NCI-H1092 (cell line): ENCODE measurements at places on chromosomes 4 and X.

- DNase-seq = no peak
Observed at GRCh38 chr4:100635899-100636298, 118.1 kb upstream of the EMCN start.

- peak; percentile 36 for DNase-seq
Observed at GRCh38 chr4:168304744-168305459, 13.7 kb downstream of the DDX60 start.

DNA sequence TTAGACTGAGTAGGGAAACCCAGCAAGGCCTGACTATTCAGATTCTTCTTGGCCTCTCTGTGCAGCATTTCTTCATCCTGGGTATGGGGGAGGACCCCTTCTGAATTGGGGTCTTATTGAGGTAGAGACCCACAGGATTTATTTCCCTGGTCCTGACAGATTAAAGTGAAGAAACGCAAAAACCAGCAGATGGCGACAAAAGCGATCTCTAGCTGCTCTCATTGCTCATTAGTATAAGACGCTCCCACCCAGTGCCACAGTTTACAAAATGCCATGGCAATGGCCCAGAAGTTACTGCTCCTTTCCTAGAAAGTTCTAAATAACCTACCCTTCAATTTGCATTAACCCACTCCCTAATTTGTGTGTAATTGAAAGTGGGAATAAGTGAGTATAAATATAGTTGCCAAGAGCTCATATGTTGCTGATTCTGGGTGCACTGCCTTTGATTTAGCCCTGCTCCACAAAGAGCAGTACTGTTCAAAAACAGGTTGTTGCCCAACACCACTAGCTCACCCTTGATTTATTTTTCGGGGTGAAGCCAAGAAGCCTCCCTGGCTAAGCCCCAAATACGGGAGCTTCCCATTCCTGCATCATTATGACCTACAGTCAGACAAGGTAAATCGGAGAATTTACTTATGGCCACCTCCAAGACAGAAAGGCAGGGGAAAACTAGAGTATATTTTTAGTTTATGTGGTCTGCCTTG lies 3.7 kb upstream of the BEX4 start:
- DNase-seq = peak; percentile 28

GRCh38 chrX:73850124-73851013 lies 287.4 kb downstream of the CHIC1 start:
- no peak for DNase-seq

GRCh38 chr4:167443841-167444240 lies 209.5 kb upstream of the SPOCK3 start:
- DNase-seq = no peak

GRCh38 chr4:1678244-1678643 lies 5.9 kb downstream of the FAM53A start:
- DNase-seq = no peak
